Thoracic aorta endothelial cell (primary cell): ENCODE measurements at places on chromosomes 13 and 19. TPM values are rescaled to one million over a fixed set of nuclear protein-coding genes. Genes with fewer than 3 reads are reported as not detected.

The CEACAM21 gene
- 0.27 and 0.93 TPM in 2 replicates for total RNA-seq

The LILRB4 gene
- not detected in 2 replicates for total RNA-seq

The SH2D3A gene
- total RNA-seq = 0.07 TPM in 1 of 2 replicates, not detected in the other

The HSD11B1L gene
- total RNA-seq = 3.2 and 3.5 TPM in 2 replicates

The JUNB gene
- 36.0 and 37.8 TPM in 2 replicates for total RNA-seq

The PGLYRP1 gene
- not detected in 2 replicates for total RNA-seq

The ERICH6B gene
- total RNA-seq = not detected in 2 replicates

The KMT5C gene
- total RNA-seq = 5.0 and 5.7 TPM in 2 replicates

The ZNF724 gene
- 11.0 and 12.9 TPM in 2 replicates for total RNA-seq
